NCI-H1092 (cell line): ENCODE measurements at places on chromosomes 11 and 22.

DNA sequence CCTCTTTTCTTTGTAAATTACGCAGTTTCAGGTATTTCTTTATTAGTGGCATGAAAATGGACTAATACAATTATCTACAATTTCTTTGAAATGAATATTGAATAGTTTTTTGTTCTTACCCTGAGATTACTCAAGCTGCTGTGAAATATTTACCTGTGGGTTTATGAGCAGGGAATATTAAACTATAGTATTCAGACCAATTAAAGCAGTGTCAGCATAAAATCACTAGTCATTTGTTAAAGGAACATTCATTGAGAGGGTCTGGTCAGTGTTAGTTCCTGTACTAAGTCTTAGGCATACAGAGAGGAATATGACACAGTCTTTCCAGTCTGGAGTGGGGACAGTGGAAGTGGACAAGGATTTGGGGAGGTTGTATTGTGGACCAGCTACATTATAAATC, 646.2 kb upstream of the ANO5 start:
- DNase-seq, result no peak

- DNase-seq, result no peak
Measured at GRCh38 chr11:46079662-46080061, 41.6 kb downstream of the PHF21A start.

- peak; percentile 8 for DNase-seq
Measured at GRCh38 chr11:70091638-70092037, 13.5 kb downstream of the ANO1 start.

- no peak for DNase-seq
Measured at GRCh38 chr11:124012697-124013096, at the start of gene OR10G4. Gene OR10G4, plus strand, starts transcription at chr11:124012997. Its CDS starts 2,578 bp downstream, at chr11:124015575.

- no peak for DNase-seq
Measured at GRCh38 chr11:121105481-121106195, 4.6 kb downstream of the TECTA start.

DNA sequence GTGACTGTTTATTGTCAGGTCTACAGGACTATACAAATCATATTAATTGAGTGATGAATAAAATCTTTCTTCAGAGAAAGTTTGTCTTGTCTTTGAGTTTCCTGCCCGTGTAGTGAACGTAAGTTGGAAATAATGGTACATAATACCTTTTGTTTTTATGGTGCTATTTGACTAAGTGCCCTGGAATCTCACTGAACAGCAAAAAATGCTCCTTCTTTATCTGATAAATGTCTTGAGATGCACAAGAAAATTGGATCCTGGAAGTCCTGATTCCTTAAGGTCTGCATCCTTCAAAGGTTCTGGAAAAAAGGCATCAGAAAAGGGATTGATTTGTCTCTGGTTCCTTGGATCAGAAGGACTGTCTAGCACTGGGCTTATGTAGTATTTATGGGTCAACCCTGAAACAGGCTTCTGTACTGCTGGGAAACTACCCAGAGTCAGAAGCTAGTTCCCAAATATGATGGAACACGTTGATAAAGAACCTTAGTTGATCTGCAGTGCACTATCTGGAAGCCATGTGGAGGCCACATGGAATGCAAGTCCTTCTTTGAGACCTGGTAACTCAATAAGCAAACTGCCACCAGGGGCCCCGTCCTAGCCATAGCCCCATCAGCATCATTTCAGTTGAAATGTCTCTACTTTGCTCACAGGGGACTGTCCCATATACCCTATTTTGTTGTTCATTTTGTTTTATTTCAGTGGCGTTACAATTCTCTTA, 100.6 kb upstream of the CD44 start:
- DNase-seq, result no peak

- no peak for DNase-seq
Measured at GRCh38 chr11:69259096-69259495, 34.9 kb upstream of the MYEOV start.

DNA sequence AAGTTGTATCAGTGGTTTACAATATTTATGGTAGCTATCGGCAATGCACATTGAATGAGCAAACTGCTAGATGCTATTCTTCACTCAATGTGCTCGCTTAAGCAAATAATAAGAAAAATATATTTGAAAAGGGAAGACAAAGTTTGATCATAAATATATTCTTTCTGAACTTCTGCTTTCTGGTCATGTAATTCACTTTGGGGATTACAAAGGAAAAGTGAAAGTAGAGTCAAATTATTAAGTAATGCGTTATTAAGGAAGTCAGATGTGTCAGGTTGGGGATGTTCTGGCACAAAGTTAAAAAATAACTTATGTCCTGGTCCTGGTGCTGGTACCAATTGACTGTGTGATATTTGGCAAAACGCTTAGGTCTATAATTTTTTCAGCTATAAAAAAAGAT, 98.0 kb upstream of the TRIM77 start:
- DNase-seq, result no peak

DNA sequence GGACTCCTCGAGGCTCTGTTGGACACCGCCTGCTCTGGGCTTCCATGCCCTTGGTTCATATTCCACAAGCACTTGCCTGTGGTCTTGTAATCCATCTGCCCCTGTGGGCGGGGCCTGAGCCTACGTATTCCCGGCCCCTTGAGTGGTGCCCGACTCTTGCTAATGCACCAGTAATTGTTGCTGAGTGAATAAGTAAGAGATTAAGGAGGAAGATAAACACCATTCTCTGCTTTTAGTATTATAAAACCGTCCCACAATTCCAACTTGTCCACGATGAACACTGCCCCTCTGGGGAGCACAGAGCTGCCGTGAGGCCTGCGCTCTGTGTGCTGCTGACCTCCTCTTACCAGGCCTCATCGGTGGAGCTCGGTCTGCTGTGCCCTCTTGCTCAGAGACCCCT, 50.3 kb downstream of the MICAL2 start:
- DNase-seq, result no peak

DNA sequence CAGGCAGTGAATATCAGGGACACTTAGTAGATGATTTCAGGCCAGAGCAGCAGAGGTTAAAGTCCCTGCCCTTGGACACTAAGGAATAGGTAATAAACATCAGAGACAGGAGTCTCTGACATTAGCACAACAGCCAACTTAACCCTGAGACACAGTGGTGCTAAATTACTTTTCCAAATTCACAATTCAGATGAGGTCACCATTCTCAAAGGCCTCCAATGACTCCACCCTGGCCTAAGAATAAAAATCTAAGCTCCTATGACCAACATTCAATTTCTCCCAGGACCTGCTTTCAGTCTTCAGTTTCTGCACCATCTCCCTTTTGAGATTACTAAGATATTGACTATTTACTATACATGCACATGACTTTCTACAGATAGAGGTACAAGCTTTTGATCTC, 42.0 kb downstream of the BLID start:
- no peak for DNase-seq

DNA sequence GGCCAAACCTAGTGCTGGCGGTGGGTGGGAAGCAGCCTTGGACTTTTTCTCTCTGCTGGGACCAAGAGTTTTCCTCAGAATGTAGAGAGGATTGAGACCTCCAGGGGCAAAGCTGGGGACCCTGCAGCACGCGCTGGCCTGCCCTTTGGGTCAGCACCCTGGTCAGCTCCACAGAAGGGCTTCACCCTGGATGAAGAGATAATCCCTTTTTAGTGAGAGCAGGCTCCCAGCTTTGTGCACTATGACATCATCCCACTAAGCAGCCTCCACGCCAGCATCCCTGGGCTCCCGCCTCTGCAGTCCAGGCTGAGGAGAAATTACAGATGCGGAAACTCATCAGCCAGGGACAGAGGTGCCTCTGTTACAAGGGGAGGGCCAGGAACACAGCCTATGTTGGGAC, 23.5 kb downstream of the DRICH1 start:
- DNase-seq, result no peak

DNA sequence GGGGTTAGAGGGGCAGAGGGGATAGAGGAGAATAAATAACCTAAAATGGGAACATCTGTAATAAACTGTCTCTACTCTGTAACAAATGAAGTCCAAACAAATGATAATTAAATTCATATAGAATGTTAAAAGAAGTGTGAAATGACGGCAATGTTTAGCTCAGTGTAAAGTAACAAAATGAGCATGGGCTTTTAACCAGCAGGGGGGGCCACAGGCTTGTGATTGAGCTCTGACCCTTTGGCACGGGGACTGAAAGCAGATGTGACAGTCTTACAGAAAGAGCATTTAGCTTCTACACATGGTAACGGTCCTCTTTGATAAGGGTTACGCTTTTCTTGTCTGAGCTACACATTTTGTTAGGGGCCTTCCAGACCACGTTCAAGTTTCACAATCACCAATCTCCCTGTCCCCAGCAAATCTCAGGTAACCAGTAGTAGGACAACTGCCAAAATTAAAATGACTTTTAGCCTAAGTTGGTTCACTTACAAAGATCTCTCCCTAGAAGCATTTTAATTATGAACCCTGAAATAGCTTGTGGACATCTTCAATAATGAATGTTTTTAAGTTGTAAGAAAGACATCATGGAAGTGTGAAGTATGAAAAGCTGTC, 262.5 kb downstream of the DCDC1 start:
- peak; percentile 53 for DNase-seq

DNA sequence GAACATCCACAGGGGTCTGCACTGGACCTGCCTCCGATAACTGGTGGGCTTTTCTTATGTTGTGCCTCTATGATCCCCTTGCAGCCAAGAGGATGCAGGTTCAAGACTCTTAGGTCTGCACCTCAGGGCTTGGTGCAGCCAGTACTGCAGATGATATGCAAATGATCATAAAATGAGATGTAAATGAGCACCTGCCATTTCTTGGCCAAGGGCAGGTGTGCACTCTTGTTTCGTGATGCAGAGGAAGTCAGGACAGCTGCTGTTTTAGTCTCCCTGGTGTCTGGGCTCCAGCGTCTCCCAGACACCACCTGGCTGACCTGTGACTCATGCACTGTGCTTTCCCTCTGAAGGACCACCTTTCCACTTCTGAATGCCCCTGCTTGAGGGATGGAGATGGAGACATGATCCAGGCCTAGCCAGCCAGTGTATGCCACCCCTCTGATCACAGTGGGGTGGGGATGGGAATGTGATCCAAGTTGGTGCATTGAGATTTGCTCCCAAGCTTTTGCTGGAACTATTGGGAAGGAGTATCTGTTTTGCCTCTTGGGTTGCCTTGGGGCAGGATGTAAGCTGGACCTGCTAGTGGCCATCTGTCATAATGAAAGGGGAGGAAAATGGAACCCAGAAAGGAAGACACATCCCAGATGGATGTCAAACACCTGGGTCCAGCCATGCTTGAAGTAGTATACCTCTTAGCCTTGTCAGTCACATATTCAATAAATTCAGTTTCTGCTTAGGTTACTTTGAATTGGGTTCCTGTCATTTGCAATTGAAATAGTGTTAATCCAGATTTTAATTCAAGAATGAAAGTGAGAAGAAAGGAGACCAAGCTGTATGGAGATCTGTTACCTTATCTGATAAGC, 3.3 kb upstream of the KCNJ11 start:
- peak; percentile 5 for DNase-seq

DNA sequence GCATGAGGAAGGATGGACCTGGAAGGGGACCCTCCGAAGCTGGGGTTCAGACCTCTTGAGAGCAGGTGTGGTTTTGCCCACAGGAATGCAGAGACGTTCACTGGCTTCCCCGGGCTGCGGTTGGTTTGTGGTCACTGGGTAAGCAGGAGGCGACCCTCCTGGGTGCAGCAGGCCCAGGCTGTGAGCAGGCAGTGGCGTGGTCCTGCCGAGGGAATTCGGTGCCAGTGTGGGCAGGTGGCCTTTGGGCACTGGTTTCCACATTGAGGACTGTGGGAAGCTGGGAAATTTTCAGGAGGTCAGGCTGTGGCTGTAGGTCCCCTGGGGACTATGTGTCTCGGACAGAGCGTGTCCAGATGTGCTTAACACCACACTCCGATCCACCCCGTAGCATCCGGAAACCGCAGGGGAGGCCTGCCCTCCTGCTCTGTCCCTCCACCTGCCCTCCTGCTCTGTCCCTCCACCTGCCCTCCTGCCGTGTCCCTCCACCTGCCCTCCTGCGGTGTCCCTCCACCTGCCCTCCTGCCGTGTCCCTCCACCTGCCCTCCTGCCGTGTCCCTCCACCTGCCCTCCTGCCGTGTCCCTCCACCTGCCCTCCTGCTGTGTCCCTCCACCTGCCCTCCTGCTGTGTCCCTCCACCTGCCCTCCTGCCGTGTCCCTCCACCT, 27.5 kb downstream of the TPCN2 start:
- no peak for DNase-seq
